MG63 (cell line): ENCODE measurements at places on chromosomes 6 and 20. TPM values are rescaled to one million over a fixed set of nuclear protein-coding genes. Genes with fewer than 3 reads are reported as not detected.

VSX1 gene
- not detected in 2 replicates for total RNA-seq

DNA sequence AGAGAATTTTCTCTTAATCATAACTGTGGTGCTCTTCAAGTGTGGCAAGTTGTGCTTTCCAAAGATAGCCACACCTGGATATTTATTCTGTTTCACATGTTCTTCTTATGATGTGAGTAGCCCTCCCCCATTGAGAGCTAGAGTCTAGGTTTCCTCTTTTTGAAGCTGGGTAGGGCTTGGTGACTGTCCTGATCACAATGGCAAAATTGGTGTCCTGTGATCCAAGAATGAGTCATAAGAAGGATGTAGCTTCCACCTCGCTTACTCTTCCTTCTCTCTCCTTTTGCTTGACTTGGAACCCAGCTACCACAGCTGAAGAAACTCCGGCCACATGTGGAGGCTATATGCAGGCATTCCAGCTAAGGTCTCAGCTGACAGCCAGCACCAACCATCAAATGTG is 7.4 kb upstream of the IGF2R start:
- DNase-seq: no peak

DNA sequence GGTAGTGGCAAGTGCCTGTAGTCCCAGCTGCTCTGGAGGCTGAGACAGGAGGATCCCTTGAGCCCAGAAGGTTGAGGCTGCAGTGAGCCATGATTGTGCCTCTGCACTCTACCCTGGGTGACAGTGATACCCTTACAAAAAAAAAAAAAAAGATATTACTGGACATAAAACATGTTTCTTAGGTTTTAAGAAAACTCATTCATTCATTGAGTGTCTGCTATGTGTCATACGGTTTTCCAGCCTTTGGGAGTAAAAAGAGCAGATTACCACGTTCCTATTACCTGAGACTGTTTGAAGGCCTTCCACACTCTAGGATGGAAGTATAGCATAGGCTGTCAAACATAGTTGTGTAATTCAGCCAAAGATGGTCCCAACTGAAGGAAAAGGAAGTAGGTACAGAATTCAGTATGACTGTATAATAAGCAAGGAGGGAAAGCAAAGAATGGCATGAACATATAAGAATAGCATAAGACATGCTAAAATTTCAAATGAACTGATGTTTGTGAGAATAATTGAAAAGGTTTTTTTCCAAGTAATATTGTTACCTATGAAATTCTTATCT is 22.0 kb downstream of the STXBP5 start:
- no peak for DNase-seq

- no peak for DNase-seq
These were observed 191.0 kb upstream of the LRFN2 start for GRCh38 chr6:40778196-40778595.

DNA sequence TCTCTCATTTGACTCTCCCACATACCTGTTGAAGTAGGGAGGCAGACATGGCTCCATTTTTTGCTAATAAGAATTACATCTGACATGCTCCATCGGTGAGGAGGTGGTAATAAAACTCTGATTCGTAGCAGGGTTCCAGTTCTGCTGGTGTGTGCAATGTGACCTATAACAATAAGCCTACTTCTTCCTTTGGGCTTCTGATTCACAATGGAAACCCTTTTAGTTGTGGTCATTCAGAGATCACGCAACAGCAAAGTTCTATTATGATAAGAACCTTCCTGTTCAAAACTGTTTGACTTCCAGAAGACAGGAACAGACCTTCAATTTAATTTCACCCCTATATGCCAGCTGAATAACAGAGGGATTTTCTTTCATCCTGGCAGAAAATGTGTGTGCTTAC is 31.4 kb upstream of the GSTA4 start:
- DNase-seq: no peak

DNA sequence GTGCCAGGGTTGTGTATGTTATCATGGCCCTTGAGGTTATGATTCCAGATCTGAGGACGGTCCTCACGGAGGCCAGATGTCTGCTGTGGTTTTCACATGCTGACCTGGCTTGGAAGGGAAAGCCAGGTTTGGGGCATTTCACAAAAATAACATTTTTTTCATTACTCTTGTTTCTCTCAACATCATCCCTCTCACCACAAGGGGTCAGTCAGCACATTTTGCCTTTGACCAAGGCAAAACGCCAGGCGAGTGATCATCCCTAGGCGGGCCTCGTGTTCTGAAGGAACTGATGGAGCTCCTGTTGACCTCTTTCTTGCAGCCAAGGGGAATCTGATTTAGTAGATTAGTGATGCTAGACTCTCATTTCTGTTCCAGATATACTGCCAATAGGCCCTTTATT is 133.5 kb downstream of the TBC1D7 start:
- DNase-seq: peak; percentile 70

GRCh38 chr6:55405474-55406235 is 78.4 kb downstream of the GFRAL start:
- DNase-seq: no peak

GRCh38 chr6:41269166-41269565 is 17.3 kb downstream of the TREM1 start:
- DNase-seq: no peak

PPP1R18 gene
- 31.1 and 32.0 TPM in 2 replicates for total RNA-seq

DNA sequence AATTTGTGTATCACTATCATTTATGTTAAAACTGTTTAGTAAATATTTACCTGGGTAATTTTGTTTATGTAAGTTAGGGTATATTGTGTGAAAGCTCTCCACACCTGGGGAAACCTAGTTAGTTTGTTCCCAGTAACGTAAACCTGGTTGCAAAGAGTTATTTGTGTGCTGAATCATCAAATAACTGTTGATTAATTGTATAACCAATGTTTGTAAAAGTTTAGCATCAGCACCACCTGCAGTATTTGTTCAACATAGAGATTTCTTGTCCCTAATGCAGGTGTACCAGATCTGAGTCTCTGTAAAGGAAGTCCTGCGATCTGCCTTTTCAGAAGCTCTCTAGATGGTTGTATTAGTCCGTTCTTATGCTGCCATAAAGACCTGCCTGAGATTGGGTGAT is 440.4 kb downstream of the COL12A1 start:
- DNase-seq: no peak

- DNase-seq: no peak
These were observed 43.0 kb upstream of the HLA-E start for GRCh38 chr6:30446259-30446658.

GRCh38 chr20:3876676-3877075 is 12.5 kb upstream of the PANK2 start:
- DNase-seq: no peak

DNA sequence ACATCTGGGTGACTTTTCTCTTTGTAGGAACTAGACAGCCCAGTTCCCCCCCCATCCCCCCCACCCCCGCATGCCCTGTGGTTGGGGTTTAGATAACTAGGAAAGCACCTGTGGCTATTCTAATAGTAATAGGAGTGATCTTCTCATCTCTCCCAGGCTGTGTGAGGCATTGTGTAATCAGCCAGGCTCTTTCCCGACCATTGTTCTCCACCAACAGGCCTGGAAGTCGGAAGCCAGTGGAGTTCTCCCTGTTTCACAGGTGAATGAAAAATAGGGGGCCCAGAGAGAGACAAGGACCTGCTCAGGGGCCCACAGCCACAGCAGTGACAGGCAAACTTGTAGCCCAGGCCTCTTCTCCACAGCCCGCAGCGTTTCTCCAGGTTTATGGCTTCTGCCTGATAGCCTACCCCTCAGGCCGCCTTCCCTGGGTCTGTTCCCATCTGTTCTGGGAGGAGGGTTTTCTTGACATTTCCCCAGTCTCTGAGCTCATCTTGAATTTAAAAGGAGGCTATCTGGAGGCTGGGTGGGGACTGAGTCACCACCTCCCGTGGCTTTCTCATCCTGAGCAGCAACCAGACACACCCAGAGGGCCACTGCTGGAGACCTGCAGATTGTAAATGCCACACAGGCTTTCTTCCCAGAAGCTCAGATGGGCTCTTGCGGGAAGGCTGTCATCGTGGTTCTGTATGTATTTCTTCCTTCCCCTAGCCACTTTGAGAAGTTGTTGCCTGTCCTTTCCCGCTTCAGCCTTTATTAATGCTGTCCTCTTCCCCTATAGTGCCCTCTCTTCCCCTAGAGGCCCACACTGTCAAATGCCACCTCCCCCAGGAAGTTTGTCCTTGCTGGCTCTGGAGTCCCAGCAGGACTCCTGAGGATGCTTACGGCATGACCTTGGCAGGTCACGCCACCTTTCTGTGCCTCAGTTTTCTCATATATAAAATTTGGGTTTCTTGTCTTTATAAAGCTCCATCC is 75.9 kb upstream of the MYL9 start:
- peak; percentile 96 for DNase-seq

MYH7B gene
- not detected in 2 replicates for total RNA-seq

- DNase-seq: no peak
These were observed 75.0 kb upstream of the EXOC2 start for GRCh38 chr6:767755-768512.

RBBP9 gene
- 13.2 and 19.5 TPM in 2 replicates for total RNA-seq

TPD52L1 gene
- 29.2 and 48.5 TPM in 2 replicates for total RNA-seq

GRCh38 chr20:38434770-38435554 is at the start of gene SNHG17:
TSS of gene SNHG17 (minus strand) at chr20:38435328.
- DNase-seq: peak; percentile 92

MRPL18 gene
- 129 and 143 TPM in 2 replicates for total RNA-seq

GRCh38 chr20:20065361-20065760 is 13.0 kb downstream of the CFAP61 start:
- DNase-seq: no peak

DNA sequence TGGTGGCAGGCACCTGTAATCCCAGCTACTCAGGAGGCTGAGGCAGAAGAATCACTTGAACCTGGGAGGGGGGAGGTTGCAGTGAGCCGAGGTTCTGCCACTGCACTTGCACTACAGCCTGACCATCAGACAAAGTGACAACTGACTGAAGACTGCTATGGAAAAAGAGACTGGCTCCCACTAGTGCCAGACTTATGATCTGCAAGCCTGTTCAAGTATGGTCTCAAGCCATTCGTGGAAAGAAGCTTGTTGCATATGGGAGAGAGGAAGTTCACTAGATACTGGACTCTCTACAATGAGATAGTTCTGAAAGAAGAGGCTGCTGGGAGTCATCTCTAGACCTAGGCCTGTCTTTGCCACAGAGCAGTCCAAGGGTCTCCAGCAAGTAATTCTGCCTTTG is 26.7 kb downstream of the MDN1 start:
- DNase-seq: no peak

GRCh38 chr20:37762716-37763485 is 69.1 kb downstream of the CTNNBL1 start:
- DNase-seq: no peak

CST11 gene
- total RNA-seq: not detected in 2 replicates

FAM209B gene
- total RNA-seq: not detected in 2 replicates

CD93 gene
- not detected in 2 replicates for total RNA-seq

GRCh38 chr6:108432792-108433191 is 127.9 kb upstream of the FOXO3 start:
- DNase-seq: no peak

BMP2 gene
- total RNA-seq: 0.03 and 0.10 TPM in 2 replicates

GRCh38 chr6:19362396-19362795 is 474.8 kb upstream of the ID4 start:
- no peak for DNase-seq

- DNase-seq: no peak
These were observed 52.1 kb downstream of the BMP2 start for GRCh38 chr20:6819599-6819998.

CST5 gene
- not detected in 2 replicates for total RNA-seq

- DNase-seq: no peak
These were observed 43.1 kb upstream of the NAA20 start for GRCh38 chr20:19973961-19974629.

UBE2C gene
- 69.5 and 72.7 TPM in 2 replicates for total RNA-seq

DNA sequence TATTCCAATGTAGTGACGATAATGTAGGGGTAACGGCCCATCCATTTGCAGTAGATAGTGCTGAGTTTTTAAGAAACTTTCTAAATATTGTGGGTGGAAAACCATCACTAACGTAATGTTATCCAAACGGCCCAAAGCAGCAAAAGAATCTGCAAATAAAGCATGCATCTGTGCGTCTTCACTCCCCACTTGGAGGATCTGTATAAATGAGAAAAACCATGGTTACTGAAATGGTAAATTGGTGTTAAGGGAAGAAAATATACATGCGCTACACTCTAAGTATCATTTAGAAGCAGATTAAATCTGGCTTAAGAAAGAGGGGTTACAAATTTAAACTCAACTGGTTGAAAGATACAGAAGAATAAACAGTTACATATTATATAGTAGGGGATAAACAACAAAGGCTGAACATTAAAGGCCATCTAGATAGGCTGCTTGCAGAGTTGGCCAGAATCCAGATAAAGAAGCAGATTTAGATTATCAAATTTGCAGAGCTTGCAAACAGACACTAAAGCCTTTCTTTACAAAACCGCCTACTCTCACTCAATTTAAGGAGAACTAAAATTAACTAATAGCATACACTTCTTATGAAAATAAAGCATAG is 93.3 kb downstream of the SESN1 start:
- DNase-seq: no peak

GRCh38 chr6:12356983-12357972 is 67.1 kb downstream of the EDN1 start:
- no peak for DNase-seq

DNA sequence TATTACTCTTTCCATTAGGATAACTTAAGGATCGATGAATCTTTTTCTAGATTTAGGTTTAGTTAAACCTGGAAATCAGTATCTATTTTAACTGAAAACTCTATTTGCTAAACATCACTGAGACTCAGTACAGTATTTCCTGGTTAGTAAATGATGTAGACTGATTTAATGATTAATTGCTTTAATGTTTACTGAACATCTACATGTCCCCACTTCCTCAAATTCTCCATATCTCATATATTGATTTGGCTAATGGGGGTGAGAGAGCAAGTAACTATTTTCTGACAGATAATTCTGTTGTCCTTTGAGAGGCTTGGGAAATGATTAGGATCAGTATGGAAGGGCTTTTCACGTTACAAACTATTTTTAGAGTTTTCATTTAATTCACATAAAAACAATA is 10.3 kb downstream of the MKKS start:
- no peak for DNase-seq

DNA sequence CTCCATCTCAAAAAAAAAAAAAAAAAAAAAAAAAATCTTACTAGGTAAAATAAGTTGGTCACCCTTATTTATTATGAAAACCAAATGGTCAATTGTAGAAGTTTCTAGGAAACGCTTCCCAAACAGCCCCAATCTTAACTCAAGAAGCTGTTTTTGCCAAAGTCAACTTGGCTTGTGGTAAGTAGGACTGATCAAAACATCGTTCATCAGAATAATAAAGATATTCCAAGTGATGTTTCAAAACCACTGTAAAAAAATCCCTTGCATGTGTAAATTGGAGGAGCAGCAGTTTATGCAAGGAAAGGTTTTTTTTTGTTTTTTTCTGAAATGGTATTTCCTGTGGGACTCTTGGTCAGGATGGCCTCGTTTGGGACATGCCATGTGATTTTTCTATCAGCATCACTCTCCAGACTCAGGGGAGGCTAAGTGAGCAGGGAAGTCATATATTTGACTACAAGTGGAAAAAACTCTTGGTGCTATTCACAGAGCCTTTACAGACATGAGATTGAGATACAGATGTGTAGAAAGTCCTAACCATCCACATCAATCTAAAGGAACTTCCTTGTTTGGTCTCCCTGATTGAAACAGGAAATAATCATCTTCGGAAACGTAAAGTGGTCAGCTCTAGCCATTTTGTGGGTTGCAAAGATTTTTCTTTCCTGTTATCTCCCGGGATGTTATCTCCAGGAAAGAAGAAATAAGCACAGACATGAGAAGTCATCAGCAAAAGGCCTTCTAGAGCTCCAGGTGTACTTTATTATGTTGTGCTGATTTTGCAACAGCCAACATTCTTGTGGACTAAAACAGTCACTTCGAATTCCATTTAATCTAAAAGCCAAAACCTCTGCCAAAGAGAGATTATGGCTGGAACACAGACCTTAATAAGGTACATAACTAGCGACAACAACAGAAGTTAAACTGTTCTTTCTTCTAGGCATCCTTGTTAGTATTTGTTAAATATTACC is 177.8 kb downstream of the EDN1 start:
- DNase-seq: no peak
